ENCODE measurements at places on chromosomes 6 and 20.

- no peak for DNase-seq
These were observed 58.7 kb upstream of the EMILIN3 start for GRCh38 chr20:41425180-41425884.

GRCh38 chr6:124978451-124979293, 16.4 kb downstream of the RNF217 start:
- no peak for DNase-seq

DNA sequence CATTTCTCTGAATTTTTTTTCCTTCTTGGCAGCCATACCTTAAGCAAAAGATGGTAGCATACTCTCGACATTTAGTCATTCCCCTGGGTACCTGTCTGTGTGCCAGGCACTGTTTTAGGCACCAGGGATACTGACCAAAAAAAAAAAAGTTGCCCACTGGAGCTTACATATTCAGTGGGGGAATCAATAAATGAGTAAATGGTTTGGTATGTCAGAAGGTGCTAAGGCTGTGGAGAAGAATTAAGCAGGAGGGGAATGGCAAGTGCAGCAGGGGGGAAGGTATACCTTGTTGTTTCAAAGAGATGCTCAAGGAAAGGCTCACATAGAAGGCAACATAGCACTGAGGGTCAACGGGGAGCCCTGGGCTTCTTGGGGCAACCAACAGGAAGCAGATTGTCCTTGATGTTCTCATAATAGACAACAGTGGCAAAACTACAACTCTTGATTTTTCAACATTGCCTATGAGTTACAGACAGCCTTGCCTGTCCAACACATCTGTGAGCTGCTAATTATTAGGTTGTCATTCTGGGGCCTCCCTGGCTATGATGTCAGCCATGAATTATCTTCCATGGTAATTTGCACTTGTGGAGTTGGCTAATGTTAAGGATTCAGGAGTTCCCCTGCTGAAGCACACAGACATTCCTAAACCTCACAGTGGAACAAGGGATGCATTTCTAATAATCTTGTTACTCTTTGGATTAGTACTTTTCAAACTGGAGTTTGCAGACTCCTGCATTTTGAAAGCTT, 19.6 kb downstream of the NT5E start:
- DNase-seq = no peak

GRCh38 chr6:29790626-29791025, 37.0 kb upstream of the HLA-G start:
- no peak for DNase-seq

- DNase-seq = no peak
These were observed 175.7 kb downstream of the ALDH8A1 start for GRCh38 chr6:134774201-134774638.

DNA sequence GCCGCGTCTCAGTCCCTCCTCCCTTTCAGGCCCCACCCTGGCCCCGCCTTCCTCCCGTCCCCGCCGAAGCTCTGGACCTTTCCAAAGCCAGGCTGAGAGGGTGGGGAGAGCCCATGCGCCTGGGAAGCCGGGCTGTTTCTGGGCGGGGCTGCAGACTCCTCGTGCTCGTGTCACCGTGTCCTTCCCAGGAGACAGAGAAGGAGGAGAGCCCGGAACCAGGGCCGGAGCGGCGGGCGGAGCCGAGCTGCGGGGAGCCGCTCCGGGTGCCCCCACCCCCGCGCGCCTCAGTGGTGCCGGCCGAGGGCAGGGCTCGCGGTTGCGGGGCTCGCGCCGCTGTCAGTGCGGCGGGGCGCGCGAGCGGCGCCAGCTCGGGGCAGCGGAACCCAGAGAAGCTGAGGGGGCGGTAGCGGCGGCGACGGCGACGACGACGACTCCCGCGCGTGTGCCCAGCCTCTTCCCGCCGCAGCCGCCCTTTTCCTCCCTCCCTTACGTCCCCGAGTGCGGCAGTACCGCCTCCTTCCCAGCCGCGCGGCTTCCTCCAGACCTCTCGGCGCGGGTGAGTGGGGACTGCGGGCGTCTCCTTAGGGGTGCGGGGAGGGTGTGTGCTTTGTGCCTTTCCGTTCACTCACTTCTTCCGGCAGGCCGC, at the start of gene RALY:
RALY (plus strand) TSS at position 336 of the 646 bp plus-strand sequence. CDS start 78,164 bp downstream, outside the sequence.
- no peak for DNase-seq

- DNase-seq = no peak
These were observed 701.8 kb upstream of the ADGRB3 start for GRCh38 chr6:67933278-67933677.

GRCh38 chr6:6006428-6007365, at the start of gene NRN1:
NRN1 (minus strand) TSS chr6:6006925; CDS start chr6:6006749, 176 bp downstream.
- no peak for DNase-seq

- no peak for DNase-seq
These were observed 14.3 kb upstream of the TAGAP start for GRCh38 chr6:159059141-159059540.

Measured in anterior cingulate cortex (tissue), 58 donors.